ENCODE measurements at places on chromosomes 2 and 18.
A peak's percentile ranks its signal among the peaks of the same experiment; 100 is the strongest.

DNA sequence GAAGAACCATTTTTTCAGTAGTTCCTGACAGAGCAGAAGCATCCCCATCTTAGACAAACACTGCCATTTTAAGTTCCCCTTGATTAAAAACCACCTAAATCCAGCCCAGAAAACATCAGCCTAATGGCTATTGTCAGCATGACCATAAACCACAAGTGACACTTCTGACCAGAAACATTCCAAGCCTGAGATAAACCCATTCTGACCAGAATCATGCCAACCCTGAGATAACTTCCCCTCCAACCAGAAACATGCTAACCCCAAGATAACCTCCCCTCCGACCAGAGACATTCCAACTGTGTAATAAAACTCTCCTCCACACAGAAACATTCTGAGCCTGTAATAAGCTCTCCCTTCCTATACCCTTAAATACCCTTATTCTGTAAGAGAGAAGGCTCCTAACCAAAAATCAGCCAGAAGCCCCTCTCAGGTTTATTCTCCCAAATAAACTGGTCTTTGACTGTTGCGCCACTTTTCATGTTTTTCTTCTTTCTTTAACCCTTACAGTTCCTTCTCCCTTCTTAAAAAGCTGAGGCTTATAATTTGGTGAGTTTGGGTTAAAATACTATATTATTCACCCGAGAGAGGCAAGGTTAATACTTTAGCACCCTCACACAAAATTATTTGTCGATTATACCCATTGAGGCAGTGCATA, 149.7 kb downstream of the HNMT start:
- DNase-seq, result no peak

DNA sequence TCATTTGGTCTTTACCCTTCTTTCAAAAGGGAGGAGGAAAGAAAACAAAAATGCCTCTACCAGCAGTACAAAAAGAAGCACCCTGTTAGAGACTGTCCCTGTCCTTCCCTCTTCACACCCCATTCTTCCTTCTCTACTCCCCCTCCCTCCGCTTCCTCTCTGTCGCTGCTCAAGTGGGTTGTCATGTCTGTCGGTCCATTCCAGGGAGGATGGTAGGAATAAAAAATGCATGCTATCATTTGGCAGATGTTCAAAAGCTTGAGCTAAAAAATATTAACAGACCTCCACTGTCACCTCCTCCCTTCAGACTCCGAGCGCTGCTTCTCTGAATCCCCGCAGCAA, 482.0 kb downstream of the BCL11A start:
- no peak for DNase-seq

- no peak for DNase-seq
Measured at GRCh38 chr2:49686291-49686690, 532.0 kb upstream of the FSHR start.

DNA sequence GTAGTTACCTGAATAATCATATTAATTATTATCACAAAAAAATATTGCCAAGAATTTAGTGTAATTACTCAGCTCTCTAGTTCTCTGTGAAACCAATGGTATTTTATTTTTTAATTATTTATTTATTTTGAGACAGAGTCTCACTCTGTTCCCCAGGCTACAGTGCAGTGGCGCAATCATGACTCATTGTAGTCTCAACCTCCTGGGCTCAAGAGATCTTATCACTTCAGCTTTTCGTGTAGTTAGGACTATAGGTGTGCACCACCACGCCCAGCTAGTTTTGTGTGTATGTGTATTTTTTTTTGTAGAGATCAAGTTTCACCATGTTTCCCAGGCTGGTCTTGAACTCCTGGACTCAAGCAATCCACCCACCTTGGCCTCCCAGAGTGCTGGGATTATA, 440.4 kb upstream of the CDH20 start:
- DNase-seq, result no peak

- DNase-seq, result no peak
Measured at GRCh38 chr18:58714259-58714658, 43.0 kb downstream of the MALT1 start.

GRCh38 chr2:232573042-232573441, 22.6 kb downstream of the EIF4E2 start:
- DNase-seq, result no peak

DNA sequence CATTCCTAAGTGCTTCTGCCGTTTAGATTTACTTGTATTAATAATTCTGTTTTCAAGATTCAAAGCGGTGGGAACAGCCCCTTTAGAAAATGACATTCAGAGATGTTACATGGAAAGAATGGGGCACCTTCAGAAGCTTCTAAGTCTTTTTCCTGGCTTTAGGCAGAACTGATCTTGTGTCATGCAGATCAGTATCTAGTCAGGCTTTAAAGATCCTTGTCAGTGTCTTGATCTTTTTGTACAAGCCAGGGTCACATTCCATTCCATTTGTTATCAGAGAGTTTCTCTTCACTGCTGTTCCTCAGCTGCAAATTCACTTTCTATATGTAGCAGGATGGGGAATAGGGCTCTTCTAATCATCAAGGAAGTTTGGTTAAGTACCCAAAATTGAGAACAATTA, 275.3 kb downstream of the DCC start:
- DNase-seq, result no peak

- DNase-seq, result no peak
Measured at GRCh38 chr2:206092297-206092696, 6.3 kb upstream of the INO80D start.

DNA sequence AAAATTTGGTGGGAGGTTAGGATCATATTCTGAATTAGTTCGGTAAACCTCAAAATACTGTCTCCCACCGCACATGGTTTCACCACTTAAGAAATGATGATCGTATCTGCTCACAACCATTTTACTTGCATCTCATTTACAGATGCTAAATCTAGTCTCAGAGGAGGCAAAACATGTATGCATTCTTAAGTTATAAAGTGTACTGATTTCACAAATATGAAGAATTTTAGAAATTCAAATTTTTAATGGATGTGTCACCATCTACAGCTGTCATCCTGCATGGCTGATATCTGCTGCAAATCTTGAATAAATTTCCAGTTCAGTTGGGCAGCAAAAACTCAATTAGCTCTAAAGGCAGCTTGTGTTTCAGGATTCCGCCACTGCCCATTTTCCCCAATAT, 243.3 kb upstream of the KCNJ3 start:
- DNase-seq, result no peak

- DNase-seq, result no peak
Measured at GRCh38 chr2:38507712-38508111, 95.0 kb downstream of the HNRNPLL start.

DNA sequence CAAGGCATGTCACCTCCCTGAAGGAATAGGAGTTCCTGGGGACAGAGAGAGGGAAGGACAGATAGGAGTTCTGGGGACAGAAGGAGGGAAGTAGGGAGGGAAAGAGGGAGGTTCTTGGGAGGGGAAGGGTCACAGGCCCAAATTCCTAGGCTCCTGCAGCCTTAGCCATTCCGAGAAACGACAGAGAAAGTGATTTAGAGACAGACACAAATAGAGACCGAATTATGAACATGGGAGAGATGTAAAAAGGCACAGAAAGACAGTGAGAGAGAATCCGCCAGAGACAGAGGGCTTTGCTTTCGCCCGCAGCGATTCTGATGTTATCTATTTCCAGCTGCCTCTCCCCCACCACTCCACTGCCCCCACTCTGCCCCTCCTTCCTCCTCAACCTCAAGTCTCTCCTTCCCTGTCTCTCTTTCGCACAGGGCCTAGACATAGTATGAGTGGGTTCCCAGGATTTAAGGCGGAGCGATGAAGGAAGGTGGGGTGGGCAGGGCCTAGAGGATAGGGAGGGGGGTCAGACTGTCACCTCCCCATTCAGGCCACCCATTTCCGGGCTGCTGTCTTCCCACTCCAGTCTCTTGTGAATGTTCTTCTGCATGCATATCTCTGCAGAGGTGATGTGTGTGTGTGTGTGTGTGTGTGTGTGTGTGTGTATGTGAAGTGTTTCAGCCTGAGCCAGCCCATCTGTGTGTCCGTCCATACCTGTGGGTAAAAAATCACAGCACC, 3.3 kb upstream of the WNT6 start:
- no peak for DNase-seq

DNA sequence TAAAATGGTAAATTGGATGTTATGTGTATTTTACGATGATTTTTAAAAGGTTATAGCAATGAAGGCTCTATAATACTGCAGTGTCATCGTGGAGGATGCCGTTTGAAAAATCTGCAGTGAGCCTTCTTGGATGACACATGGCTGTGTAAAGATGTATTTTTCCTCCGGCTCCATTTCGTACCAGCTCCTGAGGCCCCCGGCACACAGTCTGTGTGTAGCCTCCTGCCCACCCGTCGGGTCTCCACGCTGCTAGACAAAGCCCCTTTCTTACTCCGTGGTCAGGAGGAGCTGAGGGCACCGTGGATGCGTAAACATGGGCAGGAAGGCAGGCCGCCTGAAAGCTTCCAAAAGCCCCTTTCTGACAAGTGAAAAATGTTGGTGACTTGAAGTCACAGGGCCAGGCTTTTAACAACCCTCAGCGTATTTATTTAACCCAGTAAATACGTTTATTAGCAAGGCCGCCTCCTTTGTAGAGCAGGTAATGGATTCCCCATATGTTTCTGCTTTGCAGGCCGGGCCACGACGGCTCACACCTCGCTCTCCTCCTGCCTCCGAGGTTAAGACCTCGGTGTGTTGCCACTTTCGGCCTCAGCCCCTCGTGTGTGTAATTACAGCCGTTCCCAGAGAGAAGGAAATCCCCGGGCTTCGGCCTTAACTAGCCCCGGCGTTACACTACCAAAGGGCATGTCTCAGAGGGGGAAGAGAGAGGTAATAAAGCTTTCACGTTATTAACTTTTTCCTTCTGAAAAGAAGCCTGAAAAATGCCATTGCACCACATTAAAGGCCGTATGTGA, 72.8 kb downstream of the DDX1 start:
- DNase-seq, result no peak

GRCh38 chr2:240926516-240927389, 20.6 kb downstream of the CROCC2 start:
- DNase-seq, result no peak

- no peak for DNase-seq
Measured at GRCh38 chr2:222193328-222193983, 105.3 kb downstream of the PAX3 start.

DNA sequence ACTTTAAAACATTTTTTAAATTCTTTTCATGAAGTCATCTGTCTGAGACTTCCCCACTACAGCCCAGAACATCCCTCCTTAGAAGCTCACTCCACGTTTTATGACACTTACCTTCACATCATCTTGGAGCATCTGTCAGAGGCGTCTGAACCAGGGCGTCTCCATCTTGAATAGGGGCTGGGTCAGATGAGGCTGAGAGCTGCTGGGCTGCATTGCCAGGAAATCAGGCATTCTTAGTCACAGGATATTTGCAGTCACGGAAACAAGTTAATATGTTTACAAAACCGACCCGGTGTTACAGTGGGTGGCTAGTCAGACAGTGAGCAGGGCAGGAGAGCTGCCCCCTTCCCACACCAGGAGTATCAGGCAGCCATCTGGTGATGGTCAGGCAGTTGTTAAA, 456.5 kb downstream of the FBXO15 start:
- DNase-seq, result no peak

DNA sequence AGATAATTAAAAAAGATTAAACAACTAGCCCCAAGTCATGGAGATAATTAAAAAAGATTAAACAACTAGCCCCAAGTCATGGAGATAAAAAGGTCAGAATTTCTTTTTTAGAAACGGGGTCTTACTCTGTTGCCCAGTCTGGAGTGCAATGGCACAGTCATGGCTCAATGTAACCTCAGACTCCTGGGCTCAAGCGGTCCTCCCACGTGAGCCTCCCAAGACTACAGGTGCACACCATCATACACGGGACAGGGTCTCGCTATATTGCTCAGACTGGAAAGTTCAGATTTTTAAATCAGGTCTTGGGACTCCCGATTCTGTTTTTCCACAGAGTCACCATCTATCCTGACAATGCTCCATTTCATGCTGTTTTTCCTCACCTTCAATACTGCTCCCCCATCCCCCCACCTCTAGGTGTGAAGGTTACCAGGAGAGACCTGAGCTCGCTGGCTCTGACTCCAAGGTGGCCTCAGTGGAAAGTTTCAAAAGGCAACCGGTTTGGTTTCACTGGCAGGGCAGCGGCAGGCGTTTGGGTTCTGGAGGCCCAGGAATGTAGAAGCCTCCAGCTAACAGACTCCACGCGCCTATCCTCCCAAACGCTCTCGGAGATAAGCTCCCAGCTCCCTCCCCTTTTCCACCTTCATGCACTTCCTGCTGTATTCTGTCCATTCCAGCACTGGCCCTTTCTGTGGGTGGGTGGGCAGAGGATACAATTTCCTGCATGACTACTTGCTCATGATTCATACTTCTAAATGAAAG, 2.9 kb upstream of the SEMA4C start:
- no peak for DNase-seq

DNA sequence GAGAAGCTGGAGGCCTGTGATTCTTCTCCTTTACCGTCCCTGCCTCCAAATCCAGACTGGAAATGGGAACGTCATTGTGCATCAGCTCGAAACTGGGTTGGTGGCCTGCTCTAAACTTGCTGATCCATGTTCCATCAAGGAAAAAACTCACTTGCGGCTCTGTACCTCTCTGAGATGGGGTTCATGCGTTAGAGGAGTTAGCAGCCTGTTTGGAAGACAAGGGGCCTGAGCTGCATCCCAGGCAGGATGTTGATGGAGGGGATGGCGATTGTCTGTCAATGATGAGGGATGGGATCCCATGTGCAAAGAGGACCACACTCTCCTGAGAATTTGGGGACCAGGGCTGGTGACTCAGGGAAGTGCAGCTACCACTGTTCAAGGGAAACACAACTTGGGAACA, 26.0 kb downstream of the TWIST2 start:
- no peak for DNase-seq

GRCh38 chr2:105861200-105861599, 116.5 kb downstream of the NCK2 start:
- no peak for DNase-seq

DNA sequence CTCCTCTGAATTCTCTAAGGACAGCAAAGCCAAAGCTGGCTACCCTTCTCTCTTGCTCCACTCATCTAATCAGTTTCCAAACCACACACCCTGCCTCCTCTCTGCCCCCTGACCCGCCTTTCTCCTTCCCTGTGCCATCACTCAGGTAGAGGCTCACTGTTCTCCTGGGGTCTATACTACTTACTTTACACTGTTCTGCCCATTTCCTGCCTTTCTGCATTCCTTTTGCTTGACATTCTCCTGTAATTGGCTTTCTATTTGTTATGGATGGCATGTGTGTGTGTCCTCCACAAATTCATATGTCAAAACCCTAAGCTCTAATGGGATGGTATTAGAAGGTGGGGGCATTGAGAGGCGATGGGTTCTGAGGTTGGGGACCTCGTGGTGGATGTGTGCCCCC, 675.2 kb upstream of the ID2 start:
- DNase-seq, result no peak

GRCh38 chr18:1353025-1353424, 448.4 kb downstream of the ADCYAP1 start:
- no peak for DNase-seq

GRCh38 chr18:5417342-5417741, 121.8 kb upstream of the ZBTB14 start:
- peak; percentile 83 for DNase-seq
